ENCODE measurements at places on chromosomes 16 and 17. TPM values are rescaled to one million over a fixed set of nuclear protein-coding genes. Genes with fewer than 3 reads are reported as not detected.

Gene DPEP2
- polyA plus RNA-seq: 0.71 TPM

Gene QPRT
- polyA plus RNA-seq: 195 TPM

Gene RCVRN
- polyA plus RNA-seq: not detected

Gene PSME3
- polyA plus RNA-seq: 107 TPM

Gene ASGR1
- 5.0 TPM for polyA plus RNA-seq

Gene MT1E
- 34.1 TPM for polyA plus RNA-seq

Gene LLGL1
- 26.7 TPM for polyA plus RNA-seq

DNA sequence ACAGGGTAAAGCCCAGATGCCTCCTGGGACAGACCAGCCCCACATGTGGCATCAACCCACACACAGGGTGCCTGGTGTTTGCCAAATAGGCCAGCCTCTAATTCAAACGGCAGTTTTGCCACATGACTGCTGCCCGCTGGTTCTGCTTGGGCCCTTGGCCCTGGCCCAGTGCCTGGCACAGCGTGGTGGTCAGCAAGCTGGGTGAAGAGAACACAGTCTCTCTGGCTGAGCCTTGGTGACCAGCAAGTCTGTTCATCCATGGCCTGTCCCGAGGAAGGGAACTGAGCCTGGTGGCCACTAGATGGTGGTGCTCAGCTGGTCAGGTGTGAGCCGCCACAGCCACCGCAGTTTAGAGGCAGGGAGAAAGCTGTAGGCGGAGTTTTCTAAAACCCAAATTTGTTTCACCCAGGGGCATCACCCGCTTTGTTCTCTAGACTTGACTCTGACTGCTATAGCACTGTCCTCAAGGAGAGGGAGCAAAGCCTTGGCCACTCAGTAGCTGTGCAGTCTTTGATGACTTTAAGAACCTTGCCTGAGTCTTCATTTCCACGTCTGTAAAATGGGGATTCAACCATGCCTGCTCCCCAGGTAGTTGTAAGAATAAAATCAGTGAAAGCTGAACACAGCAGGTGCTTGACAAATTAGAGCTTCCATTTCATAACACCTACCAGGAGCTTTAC lies 4.7 kb upstream of the GFAP start:
- DNase-seq: peak; percentile 65

DNA sequence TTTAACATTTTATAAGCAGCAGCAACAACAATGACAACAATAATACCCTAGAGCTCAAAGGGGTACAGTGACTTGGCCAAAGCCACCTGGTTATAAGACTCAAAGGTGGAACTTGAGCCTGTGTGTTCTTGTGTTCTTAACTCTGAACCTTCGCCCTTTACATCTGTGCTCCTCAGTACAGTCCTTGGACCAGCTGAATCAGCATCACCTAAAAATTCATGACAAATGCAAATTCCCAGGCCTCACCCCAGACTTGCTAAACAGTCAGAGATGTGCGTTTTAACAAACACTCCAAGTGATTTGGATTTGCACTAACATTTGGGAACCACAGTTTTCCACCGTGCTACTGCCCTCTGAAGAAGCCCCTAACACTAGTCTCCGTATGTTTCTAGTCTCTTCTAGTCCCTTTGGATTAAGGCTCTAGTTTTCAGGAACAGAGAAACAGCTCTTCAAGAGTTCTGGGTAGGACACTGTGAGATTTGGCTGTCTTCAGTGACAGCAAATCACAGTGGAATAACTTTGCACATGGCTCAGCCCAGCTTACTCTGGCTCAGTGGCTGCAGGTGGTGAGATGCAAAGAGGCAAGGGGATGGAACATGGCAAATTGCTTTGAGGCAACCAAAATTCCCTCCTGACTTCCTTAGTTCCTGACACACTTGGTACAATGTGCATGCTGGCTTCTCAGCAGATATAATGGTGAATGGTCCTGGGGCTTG lies 151.0 kb upstream of the CDH11 start:
- no peak for DNase-seq

- DNase-seq: no peak
These were observed 126.9 kb upstream of the WSCD1 start for GRCh38 chr17:5943232-5943631.

DNA sequence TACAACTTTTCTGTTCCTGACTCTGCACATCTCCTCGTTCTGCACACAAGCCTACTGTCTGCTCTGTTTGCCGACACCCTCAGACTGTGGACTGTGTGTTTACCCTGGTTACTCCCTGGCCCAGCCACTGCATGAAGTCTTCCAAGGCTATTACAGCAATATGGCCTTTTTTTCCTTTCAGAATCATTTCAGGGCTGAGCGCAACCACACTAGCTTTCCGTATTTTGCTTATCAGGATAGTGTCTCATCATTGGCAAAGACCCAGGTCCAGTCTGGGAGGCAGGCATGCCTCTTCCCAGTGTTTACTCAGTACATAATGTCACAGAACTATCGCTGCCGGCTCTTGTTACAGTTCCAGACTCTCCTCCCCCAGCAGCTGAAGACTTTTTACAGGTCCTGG lies 10.1 kb downstream of the DNAH9 start:
- no peak for DNase-seq

DNA sequence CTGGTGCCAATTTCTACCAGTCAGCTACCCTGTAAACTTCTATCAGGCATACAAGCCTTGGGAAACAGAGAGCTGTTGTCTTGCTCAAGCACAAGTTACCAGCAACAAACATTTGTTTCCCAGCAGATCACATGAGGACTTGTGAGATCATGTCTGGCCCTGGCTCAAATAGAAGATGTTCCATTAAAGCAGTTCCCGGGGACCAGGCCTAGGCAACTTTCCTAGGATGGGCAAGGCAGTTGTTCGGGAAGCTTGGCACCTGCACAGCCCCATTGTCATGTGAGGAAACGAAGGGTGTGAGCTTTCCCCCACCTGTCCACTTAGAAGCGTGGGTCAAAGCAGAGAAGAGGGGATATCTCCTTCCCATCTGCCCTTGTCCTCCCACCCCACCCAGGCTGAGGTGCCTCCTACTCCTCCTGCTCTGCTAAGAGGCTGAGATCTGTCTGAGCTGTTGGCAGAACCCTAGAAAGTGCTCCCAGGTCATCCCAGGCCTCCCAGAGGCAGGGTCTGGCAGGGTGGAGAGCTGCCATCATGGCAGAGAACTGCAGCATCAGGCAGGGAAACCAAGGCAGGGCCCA lies 11.2 kb upstream of the SLC47A2 start:
- DNase-seq: no peak

DNA sequence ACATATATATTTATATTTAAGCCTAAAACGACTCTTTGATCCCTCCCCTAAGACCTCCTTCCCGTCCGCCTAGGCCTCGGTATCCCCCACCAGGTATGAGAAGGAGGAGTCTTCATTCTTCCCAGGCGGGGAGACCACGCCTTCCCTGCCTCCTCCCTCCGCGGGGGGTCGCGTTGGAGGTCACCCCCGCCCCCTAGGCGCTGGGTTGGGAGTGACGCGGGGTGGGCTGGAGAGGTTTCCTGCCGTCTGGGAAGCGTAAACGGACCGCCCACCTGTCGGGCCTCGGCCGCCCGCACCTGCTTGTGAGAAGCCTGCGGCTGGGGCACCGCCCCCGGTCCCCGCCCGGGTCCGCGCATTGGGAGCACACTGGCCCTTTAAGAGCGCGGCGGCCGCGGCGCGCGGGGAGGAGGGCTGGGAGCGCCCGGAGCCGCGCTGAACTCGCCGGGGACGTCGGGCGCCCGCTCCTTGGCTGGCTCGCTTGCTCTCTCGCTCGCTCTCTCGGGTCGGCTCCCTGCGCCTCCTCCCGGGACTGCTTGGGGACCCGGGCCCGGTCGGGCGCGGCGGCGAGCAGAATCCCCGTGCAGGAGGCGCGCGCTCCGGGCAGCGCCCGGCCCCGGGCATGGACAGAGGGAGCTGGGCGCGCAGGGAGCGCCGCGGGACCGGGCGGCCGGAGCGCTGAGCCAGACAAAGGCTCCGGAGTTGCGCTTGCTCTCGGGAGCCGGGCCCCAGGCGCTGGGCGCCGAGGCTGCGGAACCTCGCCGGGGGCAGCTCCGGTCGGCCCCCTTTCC lies at the start of gene MMP15:
TSS of gene MMP15 (plus strand) at position 404 of the 788 bp plus-strand sequence. CDS start 597 bp downstream, outside the sequence.
- DNase-seq: no peak

GRCh38 chr17:81456091-81456490 lies 56.5 kb downstream of the ACTG1 start:
- DNase-seq: no peak

GRCh38 chr16:46753015-46753414 lies 4.9 kb upstream of the MYLK3 start:
- DNase-seq: no peak

GRCh38 chr17:36661047-36661666 lies 59.8 kb downstream of the MRM1 start:
- DNase-seq: no peak

DNA sequence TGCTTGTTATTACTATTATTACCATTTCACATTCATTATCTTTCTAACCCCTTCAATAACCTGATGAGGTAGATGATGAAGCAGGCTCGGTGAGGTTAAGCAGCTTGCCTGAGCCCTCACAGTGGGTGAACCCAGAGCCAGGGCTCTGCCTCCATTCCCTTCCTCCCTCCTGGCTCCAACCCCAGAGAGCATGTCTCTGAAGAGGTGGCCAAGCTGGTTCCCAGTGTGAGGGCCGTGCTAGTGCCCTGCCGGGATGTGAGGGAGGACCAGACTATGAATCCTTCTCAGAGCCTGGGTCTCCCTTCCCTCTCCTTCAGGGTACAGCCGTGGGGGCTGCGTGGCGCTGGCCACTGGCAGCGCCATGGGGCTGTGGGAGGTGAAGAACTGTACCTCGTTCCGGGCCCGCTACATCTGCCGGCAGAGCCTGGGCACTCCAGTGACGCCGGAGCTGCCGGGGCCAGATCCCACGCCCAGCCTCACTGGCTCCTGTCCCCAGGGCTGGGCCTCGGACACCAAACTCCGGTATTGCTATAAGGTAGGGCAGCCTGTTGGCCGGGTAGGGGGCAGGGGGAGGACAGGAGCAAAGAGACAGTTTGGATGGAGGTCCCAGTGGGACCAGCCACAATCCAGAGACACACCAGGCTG lies 49.6 kb downstream of the MRC2 start:
- DNase-seq: no peak

DNA sequence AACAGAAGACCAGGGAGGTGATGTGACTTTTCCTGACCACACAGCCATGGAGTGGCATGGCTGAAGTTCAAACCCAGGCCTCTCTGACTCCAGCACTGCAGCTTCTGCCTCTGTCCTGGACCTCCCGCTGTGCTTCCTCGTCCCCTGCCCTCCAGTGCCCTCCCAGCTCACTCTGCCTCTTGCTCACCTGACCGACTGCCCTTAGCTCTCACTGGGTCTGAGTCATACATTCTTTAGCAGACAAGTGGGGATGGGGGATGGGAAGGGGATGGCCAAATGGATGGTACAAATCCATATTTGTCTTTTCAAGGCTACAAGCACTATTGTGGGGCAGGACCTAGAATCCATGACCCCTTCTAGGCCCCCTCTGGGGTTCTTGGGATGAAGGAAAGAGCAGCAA lies 33.0 kb downstream of the PITPNM3 start:
- DNase-seq: no peak

- no peak for DNase-seq
These were observed 72.7 kb downstream of the SDR42E1 start for GRCh38 chr16:81938326-81939163.

Measured in right renal pelvis (tissue), 4 donors.